ENCODE measurements at places on chromosomes 7 and 10.

GRCh38 chr10:125990974-125991373 lies 94.6 kb downstream of the FANK1 start:
- DNase-seq, result no peak

DNA sequence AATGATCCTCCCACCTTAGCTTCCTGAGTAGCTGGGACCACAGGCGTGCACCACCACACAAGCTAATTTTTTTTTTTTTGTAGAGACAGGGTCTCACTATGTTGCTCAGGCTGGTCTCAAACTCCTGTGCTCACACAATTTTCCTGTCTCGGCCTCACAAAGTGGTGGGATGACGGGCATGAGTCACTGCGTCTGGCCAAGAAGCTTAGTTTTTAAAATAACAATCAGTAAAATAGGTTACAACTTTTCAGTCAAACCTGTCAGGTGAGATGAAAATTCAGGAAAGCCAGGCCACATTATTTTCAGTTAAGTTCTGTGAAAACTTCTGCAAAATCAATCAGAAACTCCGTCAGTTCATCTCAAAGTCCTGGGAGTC lies 55.4 kb downstream of the FAM241B start:
- DNase-seq, result no peak

DNA sequence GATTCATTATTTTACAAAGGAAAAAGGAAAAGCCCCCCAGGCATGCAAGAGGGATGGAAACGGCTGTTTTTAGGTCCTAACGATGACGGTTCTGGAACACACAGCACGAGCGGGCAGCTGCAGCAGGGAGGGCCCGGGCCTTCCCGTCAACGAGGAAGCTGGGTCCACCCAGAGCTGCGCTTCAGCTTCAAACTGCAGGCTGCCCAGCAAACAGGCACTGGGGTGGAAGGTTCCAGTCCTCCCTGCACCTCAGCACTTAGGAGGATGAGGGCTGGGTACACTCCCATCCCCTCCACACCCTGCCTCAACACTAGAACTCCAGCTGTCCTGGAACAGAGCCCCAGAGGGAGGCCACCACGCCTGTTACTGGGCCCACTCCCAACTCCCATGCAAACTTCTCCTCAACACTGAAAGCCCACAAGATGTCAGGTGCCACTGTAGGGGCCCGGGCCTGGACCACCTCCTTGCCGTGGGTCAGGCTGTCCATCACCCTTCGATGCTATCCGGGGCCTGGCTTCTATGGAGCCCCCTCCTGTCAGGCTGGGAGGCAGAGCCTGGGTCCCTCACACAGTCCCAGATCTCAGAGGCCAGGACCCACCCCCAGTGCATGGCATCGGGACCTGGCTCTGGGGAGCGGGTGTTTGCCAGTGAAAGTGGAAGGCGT lies 33.0 kb downstream of the PAPOLB start:
- no peak for DNase-seq

- no peak for DNase-seq
These were observed 99.5 kb downstream of the CUX1 start for GRCh38 chr7:101916876-101917275.

GRCh38 chr10:131131726-131132591 lies 179.6 kb downstream of the TCERG1L start:
- no peak for DNase-seq

DNA sequence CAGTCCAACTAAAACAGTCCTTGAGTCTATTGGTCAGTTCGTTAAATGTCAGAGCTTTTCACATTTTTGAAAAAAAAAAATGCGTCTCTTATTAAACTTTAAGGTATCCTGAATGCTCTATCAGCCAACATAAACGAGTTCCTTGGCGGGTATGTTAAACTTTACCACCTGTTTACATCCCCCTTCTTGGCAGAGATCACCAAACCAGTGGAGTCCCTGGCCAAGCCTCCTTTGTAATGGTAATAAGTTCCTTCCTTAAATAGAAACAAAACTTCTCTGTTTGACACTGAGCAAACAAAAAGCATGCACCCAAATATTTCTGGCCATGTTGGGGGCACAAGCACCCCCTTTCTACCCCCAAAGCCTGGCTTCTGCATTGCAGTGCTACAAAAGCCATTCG lies 3.2 kb downstream of the TRIL start:
- DNase-seq, result no peak

DNA sequence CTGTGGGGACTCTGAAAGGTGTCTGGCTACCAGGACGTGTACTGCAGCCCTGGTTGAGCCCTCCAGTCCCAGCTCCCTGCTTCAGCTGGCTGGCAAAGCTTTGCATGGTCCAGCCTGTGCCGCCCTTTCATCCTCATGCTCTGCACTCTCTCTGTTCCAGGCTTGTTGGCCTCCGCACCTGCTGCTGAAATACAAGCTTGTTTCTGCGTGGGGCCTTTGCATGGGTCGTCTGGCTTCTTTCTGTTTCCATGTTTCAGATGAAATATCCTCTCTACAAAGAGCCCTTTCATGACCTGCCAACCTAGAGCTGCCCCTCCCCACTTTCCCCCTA lies 45.9 kb downstream of the TSPAN15 start:
- DNase-seq, result no peak

DNA sequence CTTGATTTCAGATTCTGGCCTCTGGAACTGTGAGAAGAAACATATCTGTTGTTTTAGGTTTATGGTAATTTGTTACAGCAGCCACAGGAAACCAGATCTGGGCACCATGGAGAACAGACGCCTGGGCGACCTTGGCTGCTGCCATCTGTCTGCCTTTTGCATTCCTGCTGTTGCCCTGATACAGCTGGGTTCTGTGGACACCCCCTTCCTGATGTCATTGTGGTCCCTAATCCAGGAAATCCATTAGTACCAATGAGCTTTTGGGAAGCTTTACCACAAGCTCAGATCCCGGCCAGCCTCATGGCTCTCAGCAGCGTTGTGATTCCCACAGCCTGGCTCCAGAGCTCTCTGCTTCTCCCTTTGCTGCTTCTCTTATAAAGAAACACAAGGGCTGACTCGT lies 174.2 kb upstream of the NPS start:
- no peak for DNase-seq

DNA sequence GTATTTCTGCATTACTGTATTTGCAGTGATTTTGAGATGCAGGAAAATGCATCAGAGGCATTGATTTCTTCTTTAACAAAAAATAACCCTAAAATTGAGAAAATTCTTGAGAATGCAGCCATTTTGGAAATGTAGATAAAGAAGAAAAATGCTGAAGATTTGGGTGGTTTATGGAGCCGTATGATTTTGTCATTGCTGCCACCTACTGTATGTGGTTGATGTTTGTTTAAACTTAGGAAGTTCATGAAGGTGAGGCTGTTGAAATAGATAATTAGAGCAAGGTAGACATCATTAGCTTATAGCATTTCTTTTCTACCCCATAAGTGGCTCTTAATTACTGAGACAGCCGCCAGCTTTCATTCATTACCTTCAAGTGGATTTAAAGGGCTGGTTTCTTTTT lies 92.1 kb upstream of the SAMD8 start:
- no peak for DNase-seq

DNA sequence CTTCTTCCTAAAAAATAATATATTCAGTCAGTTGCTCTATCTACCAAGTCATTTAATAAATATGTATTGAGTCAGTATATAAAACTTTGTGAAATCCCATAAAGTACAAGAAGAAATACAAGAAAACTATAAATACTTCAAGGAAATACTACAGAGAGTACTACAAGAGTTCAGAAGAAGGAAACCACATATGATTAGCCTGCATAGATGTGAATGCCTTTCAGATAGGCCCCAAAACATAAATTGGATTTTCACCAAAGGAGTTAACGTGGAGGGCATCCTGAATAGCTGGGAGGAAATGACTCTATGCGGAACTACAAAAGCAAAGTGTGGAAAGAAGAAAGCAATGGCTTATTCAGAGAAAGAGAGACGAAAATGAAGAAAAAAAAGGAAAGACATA lies 120.1 kb downstream of the LRRN3 start:
- DNase-seq, result no peak

DNA sequence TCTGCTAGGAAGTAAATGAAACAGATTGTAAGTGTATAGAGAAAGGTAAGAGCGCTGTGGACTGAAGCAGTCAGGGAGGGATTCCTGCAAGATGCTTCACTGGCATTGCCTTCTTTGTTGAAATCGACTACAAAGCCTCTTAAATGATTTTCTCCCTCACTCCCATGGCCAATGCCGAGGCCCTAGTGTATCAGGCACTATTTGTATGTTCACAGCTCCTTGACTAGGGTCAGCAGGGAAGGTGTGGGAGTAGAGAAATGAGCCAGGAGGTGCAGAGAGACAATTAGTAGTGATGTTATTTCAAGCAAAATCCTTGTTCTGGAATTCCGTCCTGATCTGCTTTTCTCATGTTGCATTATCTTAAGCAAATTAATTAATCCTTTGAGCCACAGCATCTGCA lies 22.9 kb upstream of the DUSP5 start:
- DNase-seq, result no peak

DNA sequence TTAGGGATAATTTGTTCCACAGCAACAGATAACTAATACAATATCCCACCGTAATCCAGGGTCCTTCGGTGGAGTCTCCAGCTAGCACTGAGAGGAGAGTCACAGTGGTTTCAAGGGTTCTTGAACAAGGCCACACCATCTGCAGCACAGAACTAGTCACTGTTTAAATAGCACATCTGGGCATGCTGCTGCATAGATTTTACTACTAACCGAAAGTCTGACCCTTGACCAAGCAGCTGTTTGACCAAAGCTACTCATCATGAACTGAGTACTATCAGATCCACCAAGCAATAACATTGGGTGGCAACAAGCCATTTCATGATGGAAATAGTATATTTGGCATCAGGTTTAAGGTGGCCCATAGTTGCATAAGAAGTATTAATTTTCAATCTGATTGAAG lies 53.2 kb downstream of the ANKMY2 start:
- no peak for DNase-seq

- DNase-seq, result no peak
These were observed 456.8 kb upstream of the KLF6 start for GRCh38 chr10:4241724-4242345.

- DNase-seq, result no peak
These were observed 25.9 kb downstream of the GRK5 start for GRCh38 chr10:119233123-119233820.

- DNase-seq, result peak; percentile 26
These were observed 92.0 kb downstream of the ZFAND4 start for GRCh38 chr10:45580371-45581215.

DNA sequence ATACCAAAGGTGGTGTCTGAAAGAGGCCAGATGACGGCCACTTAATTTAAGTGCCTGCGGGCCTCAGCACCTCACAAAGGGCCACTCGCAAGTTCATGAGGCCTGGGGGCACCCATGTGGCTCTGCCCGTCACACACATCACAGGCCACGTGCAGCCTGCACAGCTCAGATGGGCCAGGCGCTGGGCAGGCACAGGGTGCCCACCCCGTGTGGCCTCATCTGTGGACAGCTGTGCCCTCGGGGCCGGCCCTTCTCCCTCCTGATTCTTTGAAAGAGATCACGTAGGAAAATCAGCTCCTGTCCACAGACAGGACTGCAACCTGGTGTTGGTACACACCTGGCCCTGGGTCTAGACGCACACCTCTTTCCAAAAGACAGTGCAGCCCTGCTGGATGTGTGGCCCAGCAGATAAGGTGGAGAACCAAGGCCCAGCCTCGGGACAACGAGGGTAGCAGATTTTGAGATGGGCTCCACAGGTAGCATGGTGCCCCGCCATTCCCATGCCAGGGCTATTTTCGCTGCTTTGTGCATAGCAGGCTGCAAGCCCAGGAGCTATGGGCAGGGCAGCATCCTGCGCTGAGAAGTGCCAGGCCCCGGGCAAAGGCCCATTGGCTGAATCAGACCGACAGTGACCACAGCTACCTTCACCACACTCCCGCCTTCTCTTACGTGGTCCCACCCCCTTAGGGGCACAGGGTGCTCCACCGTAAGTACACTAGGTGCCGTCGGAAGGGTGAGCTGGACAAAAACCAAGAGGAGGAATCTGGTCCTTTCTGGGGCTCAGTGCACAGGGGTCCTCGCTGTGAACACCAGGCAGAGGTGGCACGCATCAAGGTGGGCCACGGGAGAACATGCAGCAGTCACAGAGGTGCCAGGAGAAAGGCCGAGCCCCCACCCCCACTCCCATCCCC lies 124.5 kb downstream of the EBF3 start:
- DNase-seq, result no peak

- no peak for DNase-seq
These were observed 83.2 kb downstream of the CAMK1D start for GRCh38 chr10:12432402-12433189.

DNA sequence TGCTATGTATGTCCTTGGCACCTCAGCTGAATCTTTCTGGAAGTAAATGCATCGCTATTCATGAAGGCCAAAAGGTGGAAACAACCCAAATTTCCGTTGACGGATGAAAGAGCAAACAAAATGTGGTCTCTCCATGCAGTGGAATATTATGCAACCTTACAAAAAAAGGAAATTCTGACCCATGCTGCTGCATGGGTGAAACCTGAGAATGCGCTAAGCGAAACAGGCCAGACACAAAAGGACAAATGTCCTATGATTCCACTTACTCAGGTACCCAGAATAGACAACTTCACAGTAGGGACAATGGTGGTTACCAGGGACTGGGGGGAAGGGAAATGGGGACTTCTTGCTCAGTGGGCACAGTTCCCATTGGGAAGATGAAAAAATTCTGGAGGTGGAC lies 158.8 kb downstream of the CAMK1D start:
- DNase-seq, result no peak

- DNase-seq, result no peak
These were observed 41.4 kb upstream of the SGCE start for GRCh38 chr7:94697035-94697974.

DNA sequence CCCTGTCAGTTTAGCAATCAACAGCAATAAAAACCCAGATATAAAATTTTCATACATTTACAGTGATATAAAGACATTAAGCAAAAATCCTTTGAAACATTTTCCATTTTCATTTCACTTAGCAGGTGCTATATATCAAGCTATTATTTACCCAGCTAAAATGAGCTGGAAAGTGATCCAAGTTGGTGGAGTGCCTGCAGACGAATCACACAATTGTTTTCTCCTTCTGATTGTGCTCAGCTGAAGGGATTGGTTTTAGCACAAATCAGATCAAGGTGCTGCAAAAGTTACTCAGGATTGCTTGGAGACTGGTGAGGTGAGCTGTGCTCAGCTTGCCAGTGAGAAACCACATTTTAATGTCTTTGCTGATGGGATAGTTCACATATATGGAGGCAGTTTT lies 138.1 kb downstream of the LRMDA start:
- DNase-seq, result no peak

- peak; percentile 20 for DNase-seq
These were observed 755 bp downstream of the TOMM7 start for GRCh38 chr7:22821702-22822485.

DNA sequence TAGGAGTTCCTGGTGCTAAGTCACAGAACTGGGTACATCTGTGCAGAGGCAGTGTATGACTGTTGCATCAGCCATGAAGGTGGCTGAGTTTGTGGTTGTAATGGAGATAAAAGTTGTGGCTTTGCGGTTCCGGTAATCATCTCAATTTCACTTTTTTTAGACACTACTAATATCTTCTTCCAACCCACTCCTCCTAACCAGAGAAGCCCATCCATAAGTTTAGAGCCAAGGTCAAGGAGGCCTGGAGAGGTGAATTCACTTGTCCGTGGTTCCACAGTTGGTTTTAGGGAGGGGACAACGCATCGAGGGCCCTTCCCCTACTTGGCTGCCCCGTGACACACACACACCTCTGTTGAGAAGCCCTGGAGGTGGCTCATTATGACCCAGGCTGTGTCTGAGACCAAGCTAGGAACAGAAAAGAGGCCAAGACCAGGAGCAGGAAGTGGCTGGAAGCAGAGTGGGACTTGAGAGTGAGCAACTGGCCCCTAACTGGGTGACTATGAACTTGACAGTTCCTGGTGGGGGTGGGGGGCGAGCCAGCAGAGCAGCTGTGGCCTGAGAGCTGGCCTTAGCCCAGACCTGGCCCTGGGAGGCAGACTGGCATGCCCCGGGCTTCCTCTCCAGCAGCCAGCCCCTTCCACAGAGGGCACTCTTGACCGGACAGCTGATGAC lies 66.8 kb upstream of the COL13A1 start:
- DNase-seq, result no peak
